ENCODE measurements at places on chromosomes 5 and 9.

- DNase-seq, result no peak
Measured at GRCh38 chr5:150242251-150242894, 47.2 kb downstream of the CAMK2A start.

DNA sequence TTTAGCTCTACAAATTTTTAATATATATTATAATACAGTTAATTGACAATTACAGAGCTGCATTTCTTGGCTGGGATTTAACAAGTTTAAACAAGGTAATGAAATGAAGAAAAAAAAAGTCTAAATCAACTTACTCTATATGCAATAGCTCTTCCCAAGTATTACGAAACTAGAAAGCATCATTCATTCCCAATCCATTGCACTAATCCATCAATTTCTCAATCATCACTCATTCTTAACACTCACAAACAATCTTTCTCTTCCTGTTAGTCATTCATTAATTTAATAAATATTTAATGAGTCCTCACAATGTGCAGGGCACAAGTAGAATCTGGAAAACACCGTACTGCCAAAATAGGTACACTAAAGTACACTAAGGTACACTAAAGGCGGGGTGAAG is 42.9 kb upstream of the APBA1 start:
- DNase-seq, result no peak

GRCh38 chr9:79155308-79155707 is 416.5 kb upstream of the TLE4 start:
- DNase-seq, result no peak

DNA sequence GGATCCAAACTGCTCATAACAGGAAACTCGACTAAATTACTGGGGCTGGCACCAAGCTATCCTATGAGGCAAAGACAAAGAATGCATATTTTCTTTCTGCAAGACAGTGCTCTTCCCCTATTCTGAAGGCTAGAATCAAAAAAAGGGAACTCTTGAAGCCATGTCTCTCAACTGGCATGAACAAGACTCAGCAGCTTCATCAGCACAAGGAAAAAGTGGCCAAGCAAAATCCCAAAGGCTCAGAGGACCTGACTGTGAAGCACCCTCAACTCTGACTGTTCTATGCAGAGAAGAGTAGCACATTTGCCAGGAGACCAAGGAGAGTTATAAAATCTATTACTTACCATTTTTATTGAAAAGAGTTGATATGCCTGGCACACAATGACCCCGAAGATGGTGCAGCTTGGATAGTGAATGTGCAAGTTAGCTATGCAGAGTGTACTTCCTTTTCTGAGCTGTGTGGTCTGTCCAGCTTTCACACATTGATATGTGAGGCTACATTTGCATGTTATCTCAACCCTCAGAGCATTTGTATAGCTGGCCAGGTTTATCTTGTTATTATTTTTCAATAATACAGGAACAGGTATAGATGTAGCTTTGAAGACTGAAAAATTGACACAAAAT is 51.0 kb upstream of the FYB1 start:
- no peak for DNase-seq

DNA sequence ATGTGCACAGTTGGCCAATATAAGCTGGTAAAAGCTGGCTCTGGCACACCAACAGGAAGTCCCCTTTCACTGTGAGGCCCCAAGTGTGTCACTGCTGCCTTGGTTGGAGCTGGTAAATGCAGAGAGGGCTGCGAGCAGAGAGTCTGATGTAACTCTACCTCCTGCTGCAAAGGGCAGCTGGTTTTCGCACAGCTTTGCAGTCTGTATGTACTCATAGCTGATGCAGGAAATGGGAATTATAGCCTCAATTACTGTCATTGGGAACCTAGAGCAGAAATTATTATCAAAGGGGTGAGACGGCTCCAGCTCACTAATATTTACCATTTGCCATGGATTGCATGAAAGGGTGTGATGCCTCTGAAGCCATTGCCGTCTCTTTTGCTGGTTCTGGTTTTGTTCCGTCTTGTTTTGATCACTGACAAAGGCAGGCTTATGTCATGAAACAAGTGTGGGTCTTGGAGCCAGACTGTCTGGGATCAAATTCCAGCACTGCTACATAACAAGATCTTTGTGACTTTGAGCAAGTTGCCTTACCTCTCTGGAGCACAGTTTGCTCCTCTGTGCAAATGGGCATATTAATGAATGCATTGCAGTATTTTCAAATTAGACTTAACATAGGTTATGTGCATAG is 124.3 kb upstream of the SLC25A48 start:
- DNase-seq, result no peak

GRCh38 chr5:14190194-14191164 is 47.3 kb downstream of the TRIO start:
- no peak for DNase-seq

- DNase-seq, result no peak
Measured at GRCh38 chr9:108688676-108689075, 167.1 kb downstream of the ACTL7B start.

- DNase-seq, result no peak
Measured at GRCh38 chr5:135458356-135458755, 6.2 kb upstream of the TIFAB start.

GRCh38 chr9:109320742-109321448 is at the start of gene EPB41L4B:
EPB41L4B (minus strand) TSS chr9:109321059; CDS start chr9:109320446, 613 bp downstream.
- peak; percentile 95 for DNase-seq

- no peak for DNase-seq
Measured at GRCh38 chr5:50694027-50694590, 27.7 kb downstream of the PARP8 start.

GRCh38 chr9:8437876-8438275 is 638.3 kb upstream of the DMAC1 start:
- no peak for DNase-seq

DNA sequence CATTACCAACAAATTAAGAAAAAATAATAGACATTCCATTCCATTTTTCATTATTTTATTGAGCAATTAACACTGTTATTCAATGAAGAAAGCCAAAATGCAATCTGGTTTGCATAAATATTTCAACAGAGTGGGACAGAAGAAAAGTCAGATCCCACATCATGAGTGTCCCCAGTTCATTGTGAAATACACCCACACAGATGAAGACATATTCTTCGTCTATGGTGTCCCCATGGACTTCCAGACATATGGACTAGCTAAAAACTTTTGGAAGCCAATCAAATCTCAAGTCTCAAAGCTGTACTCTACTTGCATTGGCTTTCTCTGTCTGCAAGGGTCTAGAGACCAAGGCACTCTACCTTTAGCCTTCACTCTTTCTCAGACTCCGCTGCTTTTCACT is 194.3 kb downstream of the SEMA5A start:
- no peak for DNase-seq

DNA sequence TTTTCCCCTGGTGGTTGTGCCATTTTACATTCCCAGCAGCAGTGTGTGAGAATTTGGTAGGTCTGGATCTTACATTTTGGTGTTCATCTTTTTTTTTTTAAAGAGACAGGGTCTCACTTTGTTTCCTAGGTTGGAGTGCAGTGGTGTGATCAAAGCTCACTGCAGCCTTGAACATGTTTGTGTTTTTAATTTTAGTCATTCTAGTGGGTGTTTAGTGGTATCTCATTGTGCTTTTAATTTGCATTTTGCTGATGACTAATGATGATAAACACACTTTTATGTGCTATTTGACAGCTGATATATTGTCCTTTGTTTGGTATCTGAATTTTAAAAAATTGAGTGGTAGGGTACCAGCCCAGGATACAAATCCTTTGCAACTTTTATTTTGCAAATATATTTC is 53.4 kb upstream of the POMT1 start:
- DNase-seq, result no peak

DNA sequence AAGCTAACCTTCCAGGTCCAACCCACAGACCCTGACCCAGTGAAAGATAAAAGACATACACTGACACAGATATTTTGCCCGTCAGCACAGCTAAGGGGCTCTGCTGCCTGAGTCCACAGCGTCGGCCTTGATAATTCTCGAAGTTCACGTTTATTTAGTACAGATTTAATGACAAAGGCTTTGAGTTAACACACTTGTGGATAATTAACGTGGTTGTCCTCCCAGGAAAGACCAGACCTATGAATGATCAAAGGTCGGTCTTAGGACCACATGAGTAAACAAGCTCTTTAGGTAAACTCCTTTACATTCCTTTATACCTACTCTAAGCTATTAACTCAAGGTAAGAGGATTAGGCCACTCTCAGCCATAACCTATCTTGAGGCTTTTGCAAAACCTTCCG is 11.3 kb upstream of the TEX10 start:
- DNase-seq, result no peak

- DNase-seq, result no peak
Measured at GRCh38 chr5:93580063-93580926, 724 bp downstream of the NR2F1-AS1 start.

DNA sequence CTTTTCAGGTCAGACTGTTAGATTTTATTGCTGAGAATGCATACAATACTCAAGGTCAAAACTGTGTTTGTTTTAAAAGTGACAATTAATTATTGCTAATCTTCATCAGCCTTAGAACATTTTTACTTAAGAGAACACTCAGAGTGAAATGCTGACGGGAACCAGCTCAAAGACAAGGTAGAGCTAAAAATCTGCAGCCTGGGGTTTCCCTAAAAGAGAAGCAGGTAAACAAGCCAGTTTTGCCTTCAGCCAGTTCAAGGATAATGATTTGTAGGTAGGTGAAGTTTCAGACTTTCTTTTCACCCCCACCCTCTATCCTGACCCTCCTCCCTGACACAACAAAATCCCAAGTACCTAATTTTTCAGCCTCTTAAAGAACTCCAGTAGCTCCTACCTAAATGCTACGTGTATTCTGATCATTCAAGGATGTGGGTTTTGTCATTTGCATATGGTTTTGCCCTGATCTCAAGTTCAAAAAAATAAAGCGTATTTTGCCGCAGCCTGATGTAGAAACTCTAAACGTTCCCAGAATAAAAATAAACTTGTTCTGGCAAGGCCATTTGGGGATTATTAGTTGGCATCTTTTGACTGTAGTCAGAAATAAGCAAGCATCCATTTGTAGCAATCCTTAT is 407.2 kb downstream of the EFNA5 start:
- no peak for DNase-seq

- no peak for DNase-seq
Measured at GRCh38 chr5:170846416-170846815, 15.4 kb upstream of the RANBP17 start.

GRCh38 chr5:168750926-168751325 is 171.8 kb upstream of the PANK3 start:
- DNase-seq, result no peak

GRCh38 chr5:140633021-140633471 is at the start of gene CD14:
CD14 (minus strand) TSS chr5:140633175; CDS start chr5:140633071, 104 bp downstream.
- DNase-seq, result peak; percentile 21

DNA sequence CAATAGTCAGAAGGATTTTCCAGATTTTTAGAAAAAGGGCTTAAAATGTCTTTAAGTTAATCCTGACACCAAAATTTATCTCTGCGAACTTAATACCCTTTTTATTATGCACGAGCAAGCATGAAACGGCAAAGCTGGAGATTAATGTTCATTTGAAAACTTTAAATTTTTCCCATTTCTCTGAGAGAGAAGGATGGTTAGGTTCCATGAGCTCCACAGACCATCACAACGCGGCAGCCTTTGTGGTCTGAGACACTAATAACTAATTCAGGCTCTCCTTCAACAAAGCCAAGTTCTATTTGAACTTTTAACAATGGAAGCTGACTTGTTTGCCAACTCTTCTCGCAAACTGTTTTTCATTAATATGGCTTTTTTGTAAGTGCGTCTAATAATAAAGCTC is 94.7 kb downstream of the MYO10 start:
- DNase-seq, result no peak

GRCh38 chr5:6003040-6003825 is 375.1 kb downstream of the MED10 start:
- no peak for DNase-seq

GRCh38 chr9:132637801-132638200 is 32.0 kb downstream of the DDX31 start:
- no peak for DNase-seq

- no peak for DNase-seq
Measured at GRCh38 chr5:137142764-137143605, 356.1 kb downstream of the SPOCK1 start.

- DNase-seq, result no peak
Measured at GRCh38 chr9:6805532-6805931, 47.8 kb downstream of the KDM4C start.

GRCh38 chr5:149470942-149471341 is 80.3 kb downstream of the CSNK1A1 start:
- DNase-seq, result no peak

DNA sequence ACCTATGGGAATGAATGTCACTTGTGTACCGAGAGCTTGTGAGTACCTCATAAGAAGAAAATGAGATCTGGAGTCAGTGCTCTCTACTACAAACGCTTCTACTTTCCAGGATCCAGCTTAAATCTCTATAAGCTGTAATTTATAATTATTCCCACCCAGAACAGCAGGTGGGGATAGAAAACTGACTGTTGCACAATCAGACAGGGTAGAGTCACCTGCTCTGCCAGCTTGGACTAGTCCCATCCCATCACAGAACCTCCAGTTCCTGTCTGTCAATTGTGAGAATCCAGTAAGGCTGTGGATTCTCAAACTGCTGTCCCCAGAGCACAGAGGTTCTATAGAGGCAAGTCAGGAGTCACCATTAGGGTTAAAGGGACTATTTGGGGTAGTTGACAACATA is 2.0 kb downstream of the SPINK7 start:
- DNase-seq, result no peak

DNA sequence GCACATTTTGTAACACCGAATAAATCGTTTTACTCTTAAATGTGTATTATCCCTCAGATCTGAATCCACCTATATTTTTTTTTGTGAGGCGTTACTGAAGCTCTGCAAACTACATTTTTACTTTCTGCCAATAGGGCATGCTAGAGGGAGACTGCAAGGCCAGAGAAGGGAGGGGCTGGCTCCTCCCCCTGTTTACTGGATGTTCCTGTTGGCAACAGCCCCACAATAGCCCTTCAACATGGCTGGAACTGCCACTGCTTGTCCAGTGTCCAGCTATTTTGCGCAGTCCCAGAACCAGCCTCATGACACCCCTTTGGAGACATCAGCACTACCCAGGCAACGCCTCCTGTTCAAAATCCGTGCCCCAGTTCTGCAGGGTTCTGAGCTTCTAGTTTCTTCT is 85.4 kb upstream of the MIER3 start:
- DNase-seq, result no peak

DNA sequence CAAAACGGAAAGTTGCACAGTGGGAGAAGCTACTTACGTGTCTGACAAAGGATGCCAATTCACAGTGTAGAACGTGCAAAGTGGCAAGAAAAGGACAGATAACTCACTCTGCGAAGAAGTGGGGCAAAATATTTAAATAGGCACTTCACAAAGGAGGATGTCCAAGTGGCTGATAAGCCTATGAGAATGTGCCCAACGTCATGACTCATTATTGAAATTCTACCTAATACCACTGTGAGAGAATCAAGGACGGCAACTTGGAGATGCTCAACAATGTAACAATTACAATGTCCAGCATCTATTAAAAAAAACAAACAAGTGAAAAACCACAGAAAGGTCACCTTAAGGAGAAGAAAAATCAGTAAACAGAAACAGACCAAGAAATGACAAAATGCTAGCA is 59.0 kb downstream of the NACC2 start:
- no peak for DNase-seq

GRCh38 chr9:137281345-137282116 is 4.0 kb downstream of the TOR4A start:
- no peak for DNase-seq

DNA sequence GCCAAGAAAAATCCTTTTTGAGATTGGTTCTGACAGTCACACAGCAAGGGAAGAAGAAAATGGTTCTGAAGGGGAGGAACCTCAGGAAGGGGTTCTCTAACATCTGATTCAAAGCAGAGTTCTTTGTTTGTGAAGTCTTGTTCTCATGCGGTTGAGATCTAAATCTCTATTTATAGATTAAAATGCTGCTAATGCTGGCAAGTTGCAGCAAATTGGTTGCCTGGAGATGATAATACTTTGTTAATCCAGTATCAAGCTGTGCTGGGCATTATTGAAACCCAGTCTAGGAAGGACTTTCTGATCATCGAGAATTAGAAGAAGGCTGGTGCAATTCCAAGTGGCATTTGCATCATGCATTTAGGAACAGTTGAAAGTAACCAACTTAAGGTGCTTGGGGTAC is 34.0 kb upstream of the SLC28A3 start:
- DNase-seq, result no peak
